ENCODE measurements at places on chromosomes 4 and X. TPM values are rescaled to one million over a fixed set of nuclear protein-coding genes. Genes with fewer than 3 reads are reported as not detected.

DNA sequence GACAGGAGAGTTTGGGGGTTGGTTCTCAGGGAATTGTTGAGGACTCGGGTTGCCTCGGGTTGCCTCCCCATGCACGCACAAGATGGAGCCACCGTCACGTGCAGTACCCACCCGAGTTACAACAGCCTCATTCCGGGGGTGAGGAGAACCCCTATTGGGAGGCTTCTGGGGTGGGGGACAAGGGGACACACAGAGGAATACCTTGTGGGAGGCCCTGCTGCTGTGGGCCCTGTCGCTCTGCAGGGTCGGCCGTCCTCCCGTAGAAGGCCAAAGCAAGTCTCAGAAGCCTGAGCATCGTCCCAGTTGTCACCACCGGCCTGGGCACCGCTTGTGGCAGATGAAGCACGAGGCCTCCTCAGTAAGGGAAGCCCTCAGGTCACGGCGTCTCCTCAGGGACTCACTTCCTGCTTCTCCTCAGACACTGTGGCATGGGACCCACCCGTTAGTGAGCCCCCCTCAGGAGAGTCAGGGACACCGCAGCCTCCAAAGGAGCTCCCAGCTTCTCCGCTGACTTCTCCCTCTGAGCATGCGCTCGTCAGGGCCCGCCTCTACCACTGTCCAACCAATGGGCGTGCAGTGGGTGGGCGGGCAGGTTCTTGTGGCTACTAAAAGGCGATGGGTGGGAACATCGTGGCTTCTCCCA lies at the start of gene CT55:
CT55 (minus strand) TSS at position 522 of the 643 bp plus-strand sequence; CDS start at position 295, 227 bp downstream.
- no peak for DNase-seq

DNA sequence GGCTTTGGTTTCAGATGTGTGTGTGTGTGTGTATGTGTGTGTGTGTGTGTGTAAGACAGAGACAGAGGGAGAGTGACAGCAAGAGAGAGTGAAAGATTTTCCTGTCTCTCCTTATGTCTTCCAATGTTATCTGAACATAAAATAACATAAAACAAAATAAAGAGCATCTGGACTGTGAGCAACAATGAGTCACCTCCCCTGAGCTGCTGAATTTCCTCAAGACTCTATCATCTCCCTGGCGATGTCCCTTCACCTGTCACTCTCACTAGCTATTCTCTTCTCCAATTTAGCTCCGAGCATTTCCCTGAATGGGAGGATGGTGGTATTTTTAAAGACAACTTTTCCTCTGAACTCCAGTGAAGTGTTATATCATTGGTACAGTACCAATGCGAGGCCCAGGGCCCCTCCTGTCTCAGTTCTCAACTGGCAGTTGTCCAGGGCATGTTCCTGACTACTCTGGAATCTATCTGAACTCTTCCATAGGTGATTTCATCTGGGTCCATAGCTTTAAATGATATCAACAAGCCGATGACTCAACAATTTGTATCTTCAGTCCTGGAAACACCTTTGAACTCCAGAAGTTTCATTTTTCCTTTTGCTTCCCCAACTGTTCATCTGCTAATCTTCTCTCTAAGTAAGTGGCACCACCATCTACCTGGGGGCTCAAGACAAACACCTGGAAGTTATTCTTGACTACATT lies 195.0 kb upstream of the CLNK start:
- DNase-seq: no peak

GRCh38 chr4:126061655-126062054 lies 746.9 kb downstream of the FAT4 start:
- DNase-seq: no peak

- DNase-seq: no peak
These were observed 168.5 kb upstream of the ATOH1 start for GRCh38 chr4:93660036-93660435.

GRCh38 chr4:141686146-141686775 lies 49.9 kb downstream of the IL15 start:
- DNase-seq: no peak

- DNase-seq: no peak
These were observed 192.8 kb downstream of the BCOR start for GRCh38 chrX:39904816-39905537.

DNA sequence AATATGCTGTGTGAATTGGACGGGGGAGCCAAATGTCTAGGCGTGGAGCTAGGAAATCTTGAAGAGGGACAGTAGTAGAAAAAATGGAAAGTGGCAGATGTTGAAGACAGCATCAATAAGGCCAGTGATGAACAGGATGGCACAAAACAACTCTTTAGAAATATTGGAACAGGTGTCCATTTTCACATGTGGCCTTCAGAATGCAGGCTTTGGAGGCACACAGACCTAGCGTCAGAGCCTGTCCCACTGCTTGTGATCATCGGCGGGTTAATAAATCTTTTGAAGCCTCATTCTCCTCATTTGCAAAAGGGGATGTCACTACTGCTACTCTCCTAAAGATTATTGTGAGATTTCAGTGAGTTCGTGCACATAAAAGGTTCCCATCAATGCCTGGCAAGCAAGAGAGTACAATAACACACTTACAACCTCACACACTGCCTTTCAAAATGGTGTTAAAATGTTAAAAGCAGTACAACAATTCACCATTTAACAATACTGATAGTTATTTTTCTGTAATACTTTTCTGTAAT lies 2.4 kb downstream of the PDLIM3 start:
- no peak for DNase-seq

TCEAL2 gene
- 0.31 TPM for total RNA-seq

IL13RA2 gene
- not detected for total RNA-seq
